ENCODE measurements at places on chromosomes 5 and 9.

GRCh38 chr9:113682297-113682771 is 193.8 kb upstream of the ZNF618 start:
- peak; percentile 89 for DNase-seq

- no peak for DNase-seq
Observed at GRCh38 chr5:39570403-39571027, 145.7 kb upstream of the DAB2 start.

DNA sequence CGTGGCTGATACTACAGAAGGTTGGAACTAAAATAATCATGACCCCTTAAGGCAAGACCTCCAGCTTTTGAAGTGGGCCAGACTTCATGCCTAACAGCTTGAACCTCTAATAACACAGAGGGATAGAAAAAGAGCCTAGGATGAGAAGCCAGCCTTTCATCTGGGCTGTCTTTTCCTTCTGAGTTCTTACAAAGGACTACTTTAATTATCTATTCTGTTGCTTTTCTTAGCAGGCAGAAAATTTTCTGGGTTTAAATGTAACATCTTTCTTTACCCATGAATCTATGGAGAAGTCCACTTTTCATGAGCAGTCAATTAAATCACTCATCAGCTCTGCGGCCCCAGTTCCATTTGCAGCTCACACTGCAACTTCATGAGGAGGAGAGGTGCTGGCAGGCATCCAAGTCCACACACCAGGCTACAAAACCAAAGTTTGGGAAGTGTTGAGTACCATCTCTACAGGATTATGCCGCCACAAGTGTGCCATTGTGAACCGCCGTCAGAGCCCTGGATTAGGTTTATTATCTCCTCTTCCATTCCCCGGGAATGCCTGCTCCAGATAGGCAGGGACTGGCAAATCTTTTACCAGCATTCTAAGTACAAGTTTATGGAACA is 192.0 kb downstream of the TLE4 start:
- DNase-seq = no peak

GRCh38 chr5:57445705-57446037 is 36.9 kb downstream of the ACTBL2 start:
- DNase-seq = no peak

GRCh38 chr5:53089481-53089991 is 20.0 kb downstream of the MOCS2 start:
- DNase-seq = no peak

- no peak for DNase-seq
Observed at GRCh38 chr5:139462586-139463276, at the start of gene ECSCR. Gene ECSCR (minus strand): TSS chr5:139462743. CDS start chr5:139462670, 73 bp downstream.

- no peak for DNase-seq
Observed at GRCh38 chr5:96962540-96962991, 26.7 kb downstream of the LNPEP start.

GRCh38 chr5:59799668-59800346 is 93.7 kb downstream of the PDE4D start:
- DNase-seq = no peak

GRCh38 chr5:145680767-145681166 is 154.4 kb downstream of the PRELID2 start:
- DNase-seq = no peak
